Forelimb muscle (tissue), 1 donor: ENCODE measurements at places on chromosomes 11 and 22. TPM values are rescaled to one million over a fixed set of nuclear protein-coding genes. Genes with fewer than 3 reads are reported as not detected.

The PANX3 gene
- not detected for polyA plus RNA-seq

The TMEM184B gene
- polyA plus RNA-seq, result 71.7 TPM

- DNase-seq, result no peak
Measured at GRCh38 chr22:49301398-49302149, 526.1 kb downstream of the BRD1 start.

GRCh38 chr22:46058091-46058420 lies 81.1 kb upstream of the WNT7B start:
- DNase-seq, result no peak

DNA sequence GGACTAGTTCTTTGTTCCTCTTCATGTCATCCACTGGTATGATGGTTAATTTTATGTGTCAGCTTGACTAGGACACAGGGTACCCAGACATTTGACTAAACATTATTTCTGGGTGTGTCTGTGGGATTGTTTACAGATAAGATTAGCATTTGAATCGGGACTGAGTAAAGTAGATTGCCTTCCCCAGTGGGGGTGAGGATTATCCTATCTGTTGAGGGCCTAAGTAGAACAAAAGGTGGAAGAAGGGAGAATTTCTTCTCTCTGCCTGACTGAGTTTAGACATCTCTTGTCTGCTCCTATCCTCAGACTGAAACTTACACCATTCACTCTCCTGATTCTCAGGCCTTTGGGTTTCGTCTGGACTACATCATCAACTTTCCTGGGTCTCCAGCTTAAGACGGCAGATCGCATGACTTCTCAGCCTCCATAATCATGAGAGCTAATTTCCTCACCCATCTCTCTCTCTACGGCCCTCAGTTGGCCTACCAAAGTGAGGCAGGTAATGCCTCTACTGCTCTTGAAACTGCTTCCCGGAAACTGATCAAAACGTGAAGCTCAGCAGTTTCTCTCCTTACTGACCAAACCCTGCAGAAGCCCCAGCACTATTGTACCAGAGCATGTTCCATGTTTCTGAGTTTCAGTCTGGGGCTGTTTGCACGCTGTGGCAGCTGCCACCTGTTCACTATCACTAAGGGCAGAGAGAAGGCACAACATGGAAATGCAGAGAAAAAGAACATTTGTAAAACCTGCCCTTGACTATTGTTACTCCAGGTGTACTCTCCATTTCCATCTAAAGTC lies 95.4 kb downstream of the NXPE2 start:
- no peak for DNase-seq

GRCh38 chr22:42769574-42770447 lies 49.1 kb upstream of the A4GALT start:
- no peak for DNase-seq

- DNase-seq, result no peak
Measured at GRCh38 chr11:104661471-104661870, 236.8 kb downstream of the CASP12 start.
